PC-3 (cell line): ENCODE measurements at places on chromosomes 3 and 15. TPM values are rescaled to one million over a fixed set of nuclear protein-coding genes. Genes with fewer than 3 reads are reported as not detected.

ANKRD63 gene
- total RNA-seq, result 1.2 and 1.4 TPM in 2 replicates

ZKSCAN7 gene
- total RNA-seq, result not detected in 2 replicates

GALK2 gene
- total RNA-seq, result 27.2 and 34.6 TPM in 2 replicates

GATA2 gene
- total RNA-seq, result 26.8 and 32.4 TPM in 2 replicates

DGKG gene
- total RNA-seq, result 2.5 and 2.7 TPM in 2 replicates

RBP2 gene
- total RNA-seq, result not detected in 2 replicates

FAM227B gene
- 0.98 and 1.6 TPM in 2 replicates for total RNA-seq

GOLGA8R gene
- 0.07 and 0.69 TPM in 2 replicates for total RNA-seq
